ENCODE measurements at places on chromosomes 6 and 20. TPM values are rescaled to one million over a fixed set of nuclear protein-coding genes. Genes with fewer than 3 reads are reported as not detected.

The IRF4 gene
- 0.18 TPM for polyA plus RNA-seq

The KCNK17 gene
- not detected for polyA plus RNA-seq

The HLA-DQA1 gene
- 3.3 TPM for polyA plus RNA-seq

GRCh38 chr6:143099647-143100046, 39.0 kb downstream of the AIG1 start:
- DNase-seq, result no peak

DNA sequence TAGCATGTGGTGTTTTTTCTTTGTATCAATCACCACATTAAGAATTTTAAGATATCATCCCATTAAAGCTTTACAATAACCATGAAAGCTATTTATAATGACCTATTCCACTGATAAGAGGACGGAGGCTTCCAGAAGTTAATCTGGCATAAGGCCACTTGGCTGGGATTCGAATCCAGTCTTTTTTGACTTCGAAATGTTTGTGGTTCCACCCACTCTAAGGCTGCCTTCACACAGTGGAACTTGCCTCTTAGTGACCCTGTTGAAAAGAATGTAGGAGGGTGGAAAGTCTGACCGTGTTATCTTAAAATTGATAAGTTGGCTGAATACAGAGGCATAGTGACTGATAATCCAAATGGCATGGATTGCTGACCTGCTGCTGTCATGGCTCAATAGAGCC, 959.7 kb downstream of the KIF16B start:
- DNase-seq, result no peak

DNA sequence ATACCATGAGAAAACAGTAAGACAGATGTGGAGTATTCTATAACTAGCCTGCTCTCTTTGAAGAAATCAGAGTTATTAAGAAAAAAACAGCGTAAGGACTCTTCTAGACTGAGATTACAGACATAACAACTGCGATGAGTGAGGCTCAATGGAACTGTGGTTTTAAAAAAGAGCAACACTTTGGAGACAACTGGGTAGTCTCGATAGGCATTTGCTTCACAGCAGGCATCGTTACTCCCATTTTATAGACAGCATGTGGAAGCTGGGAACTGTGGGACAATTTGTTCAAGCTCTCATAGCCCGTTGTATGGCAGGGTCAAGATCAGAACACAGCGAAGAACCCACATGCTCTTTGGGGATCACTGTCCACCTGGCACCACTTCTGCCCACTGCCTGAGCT, 4.6 kb downstream of the FKBP1A start:
- no peak for DNase-seq

GRCh38 chr6:92023410-92023966, 1395.9 kb downstream of the EPHA7 start:
- DNase-seq, result no peak

DNA sequence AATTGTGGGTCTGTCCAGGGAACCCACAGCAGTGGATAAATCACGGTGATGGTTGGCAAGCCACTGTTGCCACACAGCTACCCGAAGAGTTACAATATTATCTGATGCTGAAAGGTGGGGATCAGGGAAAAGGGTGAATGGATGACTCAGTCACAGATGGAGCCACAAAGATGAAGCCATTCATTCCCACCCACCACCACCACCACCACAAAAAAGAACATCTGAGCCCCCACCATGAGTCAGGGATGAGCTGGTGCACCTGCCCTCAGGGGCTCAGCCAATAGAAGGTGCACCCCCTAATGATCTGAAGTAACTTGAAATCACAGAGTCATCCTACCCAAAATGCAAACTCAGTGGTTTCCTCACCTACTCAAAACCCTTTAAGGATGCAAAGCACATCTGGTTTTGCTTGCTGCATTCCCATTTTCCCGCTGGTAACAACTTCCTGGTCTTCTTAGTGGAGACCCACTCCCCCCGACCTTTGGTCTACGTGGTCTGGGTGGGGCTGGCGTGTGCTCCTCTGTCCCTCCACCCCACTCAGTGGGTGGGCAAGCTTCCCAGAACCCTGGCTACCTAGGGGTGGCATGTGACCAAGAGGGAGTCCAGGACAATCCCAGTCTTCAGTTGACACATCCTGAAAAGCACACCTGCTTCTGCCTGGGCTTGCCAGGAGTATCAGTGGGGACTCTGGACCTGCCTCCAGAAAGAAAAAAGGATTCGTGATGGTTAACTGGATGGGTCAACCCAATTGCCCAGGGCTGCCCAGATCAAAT, 125.5 kb downstream of the ANKRD60 start:
- DNase-seq, result no peak
